Kasumi-1 (cell line): ENCODE measurements at places on chromosomes 7 and 10.

- peak; percentile 39 for DNase-seq
These were observed 743 bp upstream of the ZCCHC24 start for GRCh38 chr10:79445977-79446757.

- DNase-seq = no peak
These were observed 443.5 kb upstream of the ETV1 start for GRCh38 chr7:14432924-14433323.

- no peak for DNase-seq
These were observed 12.1 kb upstream of the MRPS17 start for GRCh38 chr7:55939514-55940123.

GRCh38 chr10:35259769-35260397 is 76.4 kb upstream of the CCNY start:
- no peak for DNase-seq

GRCh38 chr7:72493850-72494661 is 81.9 kb upstream of the CALN1 start:
- DNase-seq = peak; percentile 36

GRCh38 chr10:126196281-126196680 is 192.0 kb downstream of the ADAM12 start:
- no peak for DNase-seq

DNA sequence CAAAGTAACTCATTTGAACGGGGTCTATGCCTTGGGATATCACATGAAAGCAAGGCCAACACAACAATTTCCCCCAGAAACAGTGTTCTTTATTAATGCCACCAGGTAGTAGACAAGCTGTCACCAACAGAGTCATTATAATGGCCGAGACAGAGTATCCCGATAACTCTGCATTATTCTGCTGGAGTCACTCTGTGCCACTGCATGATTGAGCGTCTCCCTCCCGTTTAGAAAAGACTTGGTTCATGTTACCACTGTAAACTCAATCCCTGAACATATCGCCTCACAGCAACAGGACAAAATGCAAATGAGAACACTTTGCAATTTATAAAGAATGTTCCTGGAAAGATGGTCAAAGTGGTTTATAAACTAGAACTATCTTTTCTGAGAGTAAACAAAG is 932.5 kb downstream of the GATA3 start:
- no peak for DNase-seq

DNA sequence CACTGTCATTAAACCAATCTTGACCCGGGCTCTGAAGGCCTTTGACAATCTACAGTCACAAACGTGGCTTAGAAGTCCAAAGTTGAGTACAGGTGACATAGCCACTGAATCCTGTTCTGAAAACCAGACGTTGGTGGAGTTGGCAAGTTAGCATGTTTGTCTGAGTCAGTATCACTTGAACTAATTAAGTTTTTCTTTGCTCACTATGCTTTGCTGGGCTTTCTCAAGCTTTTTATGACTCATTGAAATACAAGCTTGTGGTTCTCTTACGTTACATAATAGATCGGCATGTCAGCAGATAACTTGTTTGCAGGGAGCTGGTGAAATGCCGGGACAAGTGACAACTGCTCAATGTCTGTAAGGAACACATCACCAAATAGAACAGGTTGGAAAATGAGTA is 53.8 kb downstream of the ARL5B start:
- DNase-seq = peak; percentile 38

DNA sequence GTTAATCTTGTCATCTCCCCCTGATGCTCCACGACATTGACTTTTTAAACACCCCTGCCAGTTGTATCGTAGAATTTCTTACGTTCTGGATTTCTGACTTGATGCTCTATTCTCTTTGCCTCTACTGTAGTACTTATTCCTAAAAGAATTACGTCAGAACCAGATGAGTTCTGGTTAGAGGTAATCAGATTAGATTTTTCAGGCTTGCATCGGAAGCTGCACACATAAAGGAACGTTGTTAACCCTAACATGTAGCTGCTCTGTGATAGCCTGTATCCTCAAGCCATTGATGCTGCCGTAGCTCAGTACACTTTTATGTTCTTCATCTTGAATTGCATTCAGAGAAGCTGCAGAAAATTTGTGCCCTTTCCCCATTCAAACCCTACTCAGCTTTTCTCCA is 26.3 kb upstream of the TMEM236 start:
- DNase-seq = no peak

GRCh38 chr7:131225619-131226513 is 101.8 kb upstream of the MKLN1 start:
- no peak for DNase-seq

- DNase-seq = peak; percentile 85
These were observed 11.4 kb downstream of the SERPINE1 start for GRCh38 chr7:101138213-101138870.

DNA sequence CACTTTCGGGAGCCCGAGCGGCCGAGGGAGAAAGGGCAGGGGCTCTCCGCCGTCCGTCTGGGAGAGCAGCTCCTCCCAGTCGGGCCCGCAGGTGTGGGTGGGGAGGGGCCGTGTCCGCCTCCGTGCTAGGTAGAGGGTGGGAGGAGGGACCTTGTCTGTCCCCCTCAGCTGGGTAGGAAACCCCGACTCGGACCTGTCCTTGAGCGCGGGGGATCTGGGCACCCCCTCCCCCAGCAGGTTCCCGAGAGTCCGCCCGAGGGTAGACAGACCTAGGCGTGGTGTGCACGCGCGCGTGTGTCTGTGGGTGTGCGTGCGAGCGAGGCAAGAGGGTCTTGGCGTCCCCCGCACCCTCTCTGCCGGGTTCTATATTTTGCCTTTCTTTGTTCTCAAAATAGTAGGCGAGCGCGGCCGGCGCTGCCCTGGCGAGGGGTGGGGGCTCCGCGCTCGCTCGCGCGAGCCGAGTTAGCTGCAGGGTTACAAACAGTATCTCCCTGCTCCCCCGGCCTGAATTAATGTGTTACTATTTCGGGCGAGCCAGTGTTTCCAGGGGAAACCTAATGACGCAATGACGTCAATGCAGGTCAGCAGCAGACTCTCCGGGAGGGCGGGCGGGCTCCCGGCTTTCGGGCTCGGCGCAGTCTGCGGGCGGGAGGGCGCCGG is 73.9 kb upstream of the LEP start:
- DNase-seq = peak; percentile 25

- DNase-seq = no peak
These were observed 141.5 kb upstream of the NPVF start for GRCh38 chr7:25369786-25370185.

DNA sequence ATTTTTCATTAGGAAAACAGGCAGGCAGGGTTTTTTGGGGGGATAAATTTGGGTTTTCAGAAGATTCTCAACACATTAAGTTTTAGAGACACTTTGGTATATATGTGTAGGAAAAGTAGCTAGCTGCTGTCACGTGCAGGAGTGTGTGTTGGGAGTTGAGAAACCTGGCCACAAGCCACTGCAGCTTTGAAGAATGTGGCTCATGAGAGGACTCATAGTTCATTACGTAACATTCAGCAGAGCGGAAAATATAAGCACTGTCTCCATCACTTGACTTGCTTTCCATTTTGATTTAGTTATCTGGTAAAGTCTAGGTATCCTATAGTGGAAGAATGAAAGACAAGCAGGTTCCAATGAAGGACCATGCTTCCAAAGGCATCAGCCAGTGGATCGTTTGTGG is 31.2 kb downstream of the SMNDC1 start:
- peak; percentile 92 for DNase-seq

DNA sequence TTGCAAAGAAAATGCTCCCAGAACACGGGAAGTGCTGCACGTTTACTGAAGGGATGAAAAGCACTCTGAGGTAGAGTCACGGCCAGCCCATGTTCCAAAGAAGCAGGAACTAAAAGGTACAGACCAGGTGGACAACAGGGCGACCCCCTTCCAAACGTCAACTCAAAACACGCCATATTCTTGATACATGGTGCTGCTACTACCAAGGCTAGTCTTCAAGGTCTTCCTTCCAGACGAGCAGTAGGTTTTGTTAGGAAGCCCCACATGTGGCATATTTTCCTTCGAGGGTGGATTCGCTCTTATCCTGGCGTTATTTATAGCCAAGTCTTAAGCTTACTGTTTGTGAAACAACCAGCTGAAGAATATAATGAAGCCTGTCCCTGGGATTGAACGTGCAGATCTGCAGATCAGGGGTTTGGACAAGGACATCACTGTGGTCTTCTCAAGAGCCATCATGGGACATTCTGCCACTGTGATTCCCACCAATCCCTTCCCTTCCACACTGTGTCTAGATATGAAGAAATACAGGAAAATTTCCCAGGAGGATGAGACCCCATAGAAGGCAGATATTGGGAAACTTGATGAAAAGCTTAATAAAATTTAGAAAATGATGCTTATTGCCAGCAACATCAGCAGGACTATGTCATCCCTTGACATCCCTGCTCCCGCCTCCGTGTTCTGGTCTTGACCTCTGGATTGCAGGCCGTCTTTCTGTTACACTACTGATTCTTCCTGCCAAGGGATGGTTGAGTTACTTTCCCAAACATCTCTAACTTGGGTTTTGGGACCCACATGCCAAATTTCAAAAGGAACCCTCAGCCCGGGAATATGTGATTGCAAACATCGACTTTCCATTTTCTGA is 734.4 kb downstream of the PARD3 start:
- DNase-seq = no peak

- DNase-seq = no peak
These were observed 60.6 kb downstream of the C1GALT1 start for GRCh38 chr7:7242899-7243298.

GRCh38 chr7:149788300-149788851 is 15.0 kb upstream of the ZNF467 start:
- DNase-seq = no peak

DNA sequence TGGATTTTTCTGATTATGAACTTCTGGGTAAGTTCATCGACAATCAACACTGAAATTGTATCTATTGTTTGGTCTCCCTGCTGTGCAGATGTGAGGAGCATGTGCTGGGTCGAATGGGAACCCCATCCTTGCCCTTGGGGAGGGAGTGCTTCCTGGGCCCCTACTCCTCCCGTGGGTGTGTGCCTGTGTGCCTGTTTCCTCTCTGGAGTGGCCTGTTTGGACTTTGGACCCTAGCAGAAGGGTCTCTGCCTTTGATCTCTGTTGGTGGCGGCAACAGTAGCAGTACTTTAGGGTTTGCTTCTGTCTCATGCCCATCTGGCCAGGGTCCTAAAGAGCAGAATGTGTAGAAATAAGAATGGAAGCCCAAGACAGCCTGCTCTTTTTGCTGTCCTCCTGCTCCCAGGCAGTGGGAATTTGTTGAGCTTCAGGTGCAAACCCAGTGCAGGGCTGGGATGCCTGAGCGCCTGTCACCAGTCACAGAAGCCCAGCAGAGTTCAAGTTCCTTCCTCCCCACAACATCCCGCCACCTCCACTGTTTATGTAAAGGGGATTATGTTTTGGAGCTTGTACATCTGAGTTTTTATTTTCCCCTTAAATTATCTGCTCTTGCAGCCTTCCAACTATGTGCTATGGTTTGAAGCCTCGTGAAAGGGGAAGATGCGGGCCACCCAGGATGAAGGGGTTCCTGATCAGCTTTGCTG is 1.5 kb upstream of the TACR2 start:
- DNase-seq = no peak

- DNase-seq = no peak
These were observed at the start of gene SYCE1 for GRCh38 chr10:133565441-133566294. SYCE1 (minus strand) TSS chr10:133565583; CDS start chr10:133565529, 54 bp downstream.

DNA sequence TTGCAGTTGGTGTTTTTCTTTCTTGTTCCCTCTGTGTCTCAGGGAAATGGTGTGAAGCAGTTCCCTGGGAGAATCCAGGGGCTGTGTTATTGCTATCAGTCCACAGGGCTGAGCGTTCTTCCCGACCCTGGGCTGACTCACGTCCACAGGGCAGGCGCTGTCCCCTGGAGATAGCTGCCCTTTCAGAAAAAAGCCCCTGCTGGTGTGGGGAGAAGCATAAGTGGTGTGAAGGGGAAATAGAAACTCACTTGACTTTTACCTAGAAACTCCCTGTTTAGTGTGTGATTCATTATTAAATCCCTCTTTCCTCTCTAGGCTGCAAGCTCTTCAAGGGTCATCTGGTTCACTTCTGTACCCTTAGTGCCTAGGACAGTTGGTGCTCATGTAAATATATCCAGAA is 63.3 kb upstream of the SMNDC1 start:
- no peak for DNase-seq

- no peak for DNase-seq
These were observed 179.2 kb upstream of the BET1 start for GRCh38 chr7:94183289-94183749.

DNA sequence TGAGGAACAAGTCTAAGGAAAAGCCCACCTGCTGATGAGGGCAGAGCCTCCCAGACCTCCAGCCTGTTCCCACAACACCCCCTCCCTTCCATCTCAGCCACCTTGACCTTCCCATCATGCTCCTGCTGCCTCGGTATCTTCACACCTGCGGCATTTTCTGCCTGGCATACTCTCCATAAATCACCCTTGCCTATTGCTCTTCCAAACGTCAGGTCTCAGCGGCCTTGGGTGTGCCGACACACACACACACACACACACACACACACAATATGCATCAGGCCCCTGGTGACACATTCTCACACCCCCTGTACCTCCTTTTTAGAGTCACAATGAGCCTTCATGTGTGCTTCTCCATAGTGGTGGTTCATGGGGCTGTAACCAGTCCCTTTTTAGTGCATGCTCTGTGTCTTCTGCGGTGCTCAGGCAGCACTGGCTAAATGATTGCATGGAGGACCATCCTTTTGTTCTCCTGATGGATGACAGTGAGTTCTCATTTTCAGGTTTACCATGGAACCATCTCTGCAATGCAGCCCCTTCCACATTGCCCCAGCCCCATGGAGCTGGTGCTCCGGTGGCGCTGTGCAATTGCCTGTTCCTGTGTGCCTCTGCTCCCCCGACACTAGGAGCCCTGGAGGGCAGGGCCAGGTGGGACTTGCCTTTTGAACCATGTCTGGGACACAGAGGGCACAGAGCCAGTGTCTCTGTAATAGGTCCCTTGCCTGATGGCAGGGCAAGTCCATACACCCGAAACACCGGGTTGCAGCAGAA is 4.5 kb downstream of the ADIRF start:
- DNase-seq = no peak

DNA sequence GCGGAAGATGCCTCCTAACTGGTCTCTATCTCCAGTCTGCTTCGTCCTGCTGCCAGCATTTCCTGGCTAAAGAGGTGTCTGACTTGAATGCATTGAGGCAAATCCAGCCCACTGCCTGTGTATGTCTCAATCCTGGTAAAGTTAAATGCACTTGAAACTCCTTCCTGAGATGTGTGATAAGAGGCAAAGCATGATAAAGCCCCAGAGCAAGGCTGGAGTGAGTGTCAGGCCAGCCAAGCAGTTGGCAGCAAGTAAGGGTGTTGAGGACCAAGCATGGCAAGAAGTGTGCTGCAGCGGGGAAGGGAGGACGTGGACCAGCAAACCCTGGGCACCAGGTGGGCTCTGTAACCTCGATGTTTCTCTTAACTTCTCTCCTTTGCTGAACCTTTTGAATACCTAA is 29.1 kb downstream of the LRRC18 start:
- no peak for DNase-seq

- no peak for DNase-seq
These were observed 1166.7 kb upstream of the C7orf33 start for GRCh38 chr7:147423875-147424274.

- no peak for DNase-seq
These were observed 148.0 kb upstream of the ANK3 start for GRCh38 chr10:60537697-60538096.

GRCh38 chr7:44617225-44617890 is 10.9 kb downstream of the OGDH start:
- DNase-seq = no peak
